ENCODE measurements at places on chromosomes 5 and 9.
A peak's percentile ranks its signal among the peaks of the same experiment; 100 is the strongest.

DNA sequence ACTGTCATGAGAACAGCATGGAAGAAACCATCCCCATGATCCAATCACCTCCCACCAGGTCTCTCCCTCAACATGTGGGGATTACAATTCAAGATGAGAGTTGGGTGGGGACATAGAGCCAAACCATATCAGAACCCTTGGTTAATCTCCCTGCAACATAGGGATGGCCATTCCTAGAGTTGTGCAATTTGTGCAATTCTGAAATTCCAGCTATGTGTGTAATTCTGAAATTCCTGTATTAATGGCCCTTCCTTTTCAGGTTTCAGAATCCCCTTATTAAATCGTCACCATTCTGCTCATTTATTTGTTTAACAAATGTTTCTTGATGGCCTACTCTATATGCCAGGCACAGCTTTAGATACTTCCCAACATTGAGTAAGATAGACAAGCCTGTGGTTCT, 282.6 kb downstream of the SMARCA2 start:
- no peaks in the 10 kb centered on the region for H3K27me3 ChIP-seq
- H3K4me3 ChIP-seq, result no peak overlapping the region
- H3K27ac ChIP-seq, result no peak overlapping the region
- no peaks in the 10 kb centered on the region for H3K36me3 ChIP-seq

DNA sequence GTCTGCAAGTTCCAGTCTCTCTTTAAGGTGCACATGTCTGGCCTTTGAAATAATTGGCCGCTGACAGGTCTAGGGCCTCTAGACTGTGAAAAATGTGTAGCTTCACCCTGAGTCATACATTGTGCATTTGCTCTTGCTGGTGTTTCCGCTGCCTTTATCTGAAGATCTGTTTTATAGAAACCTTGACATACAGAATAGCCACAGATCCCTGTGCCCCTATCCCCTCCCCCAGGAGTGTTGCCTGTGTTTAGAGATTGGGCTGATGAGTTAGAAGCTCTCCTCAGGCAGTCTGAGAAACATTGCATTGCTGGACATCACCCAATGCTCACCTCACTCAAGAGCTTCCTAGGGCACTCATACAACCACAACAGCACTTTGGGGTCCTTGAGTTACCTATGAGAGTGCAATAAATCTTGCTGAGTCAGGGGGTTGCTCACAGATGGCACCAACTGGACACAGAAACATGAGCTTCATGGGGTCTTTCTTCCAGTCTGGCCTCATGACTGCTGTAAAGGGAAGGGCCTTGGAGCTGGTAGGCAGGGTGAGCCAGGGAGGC, 3.8 kb upstream of the ZNF782 start:
- no peaks in the 10 kb centered on the region for H3K36me3 ChIP-seq
- H3K27me3 ChIP-seq, result no peaks in the 10 kb centered on the region
- peak; percentile 23 for DNase-seq
- no peak overlapping the region for H3K4me3 ChIP-seq
- peaks cover 21% of the 10 kb centered on the region for H3K4me1 ChIP-seq

- H3K36me3 ChIP-seq, result no peaks in the 10 kb centered on the region
- H3K4me3 ChIP-seq, result no peak overlapping the region
- no peaks in the 10 kb centered on the region for H3K4me1 ChIP-seq
- H3K27me3 ChIP-seq, result no peaks in the 10 kb centered on the region
These were observed 36.6 kb downstream of the CSF2 start for GRCh38 chr5:132110195-132110594.

- no peaks in the 10 kb centered on the region for H3K27me3 ChIP-seq
- no peaks in the 10 kb centered on the region for H3K4me1 ChIP-seq
- no peaks in the 10 kb centered on the region for H3K36me3 ChIP-seq
- no peak for DNase-seq
These were observed 210.1 kb upstream of the MVB12B start for GRCh38 chr9:126116351-126117157.

DNA sequence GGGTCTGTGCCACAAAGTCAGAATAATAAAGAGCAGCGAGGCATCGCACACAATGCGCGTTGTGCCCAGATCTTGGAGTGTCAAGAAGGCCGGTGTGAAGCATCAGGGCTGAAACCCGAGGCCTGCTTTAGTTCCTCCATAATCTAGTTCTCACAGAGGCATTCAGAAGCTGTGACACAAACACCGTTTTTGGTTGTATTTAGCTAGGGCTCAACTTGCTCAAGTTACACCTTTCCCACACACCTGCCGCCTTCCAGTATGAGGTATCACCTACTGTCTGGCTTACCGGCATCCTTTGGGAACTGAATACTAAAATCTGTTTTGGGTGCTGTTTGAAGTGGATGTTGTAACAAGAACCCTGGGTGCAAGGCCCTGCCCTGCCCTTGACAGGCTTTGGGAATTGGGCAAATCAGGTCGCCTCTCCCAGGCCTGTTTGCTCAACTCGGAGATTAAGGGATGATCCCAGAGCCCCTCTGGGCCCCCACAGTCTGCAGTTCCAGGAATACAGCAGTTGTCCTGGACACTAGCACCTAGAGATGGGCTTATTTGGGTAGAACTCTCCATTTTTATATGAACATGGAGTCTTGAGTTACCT, 27.0 kb downstream of the SLC25A25 start:
- H3K27me3 ChIP-seq, result no peaks in the 10 kb centered on the region
- peaks cover 10% of the 10 kb centered on the region for H3K36me3 ChIP-seq
- no peak overlapping the region for H3K27ac ChIP-seq
- peaks cover 47% of the 10 kb centered on the region for H3K4me1 ChIP-seq

DNA sequence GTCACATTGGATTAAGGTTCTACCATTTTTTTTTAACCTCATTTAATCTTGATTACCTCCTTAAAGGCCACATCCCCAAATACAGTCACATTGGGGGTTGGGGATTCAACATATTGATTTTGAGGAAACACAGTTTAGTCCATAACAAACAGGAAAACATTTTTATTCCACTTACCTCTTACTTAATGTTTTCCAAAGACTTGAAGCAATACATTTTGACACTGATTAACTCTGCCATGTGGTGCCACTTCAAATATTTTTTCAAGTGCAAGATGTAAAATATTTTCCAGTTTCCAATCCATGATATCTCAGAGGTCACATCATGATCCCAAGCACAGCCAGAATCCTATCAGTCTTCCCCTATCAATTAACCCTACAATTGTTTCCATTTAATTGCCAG, 548.0 kb downstream of the CSNK1G3 start:
- DNase-seq, result no peak
- no peaks in the 10 kb centered on the region for H3K27me3 ChIP-seq
- no peaks in the 10 kb centered on the region for H3K36me3 ChIP-seq
- peaks cover 8% of the 10 kb centered on the region for H3K4me1 ChIP-seq
- no peak overlapping the region for H3K27ac ChIP-seq

DNA sequence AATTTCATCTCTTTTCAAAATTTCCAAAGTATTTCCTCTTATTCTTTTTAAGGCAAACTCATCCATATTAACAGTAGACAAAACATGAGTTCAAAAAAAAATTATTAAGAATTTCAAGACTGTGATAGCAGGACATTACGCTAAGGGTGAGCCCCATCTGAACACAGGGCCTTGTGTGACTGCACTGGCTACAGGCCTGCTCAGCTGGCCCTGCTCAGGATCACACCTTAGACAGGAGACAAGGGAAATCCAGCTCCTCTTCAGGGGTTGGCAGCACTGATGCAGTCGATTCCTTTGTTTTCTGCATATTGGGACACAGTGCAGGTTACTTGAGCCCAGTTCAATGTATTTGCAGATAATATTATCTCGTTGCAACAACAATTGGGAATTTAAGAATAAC, 444.7 kb downstream of the PLK2 start:
- H3K4me3 ChIP-seq, result no peak overlapping the region
- peak; percentile 0 for DNase-seq
- no peaks in the 10 kb centered on the region for H3K27me3 ChIP-seq
- peaks cover 14% of the 10 kb centered on the region for H3K4me1 ChIP-seq
